Stimulated activated CD4-positive, alpha-beta T cell treated with anti-CD3 and anti-CD28 coated beads, Interleukin-2, amount 100 ng/mL, for 48 hours (primary cell): ENCODE measurements at places on chromosomes 11 and 22.
A peak's percentile ranks its signal among the peaks of the same experiment; 100 is the strongest.

DNA sequence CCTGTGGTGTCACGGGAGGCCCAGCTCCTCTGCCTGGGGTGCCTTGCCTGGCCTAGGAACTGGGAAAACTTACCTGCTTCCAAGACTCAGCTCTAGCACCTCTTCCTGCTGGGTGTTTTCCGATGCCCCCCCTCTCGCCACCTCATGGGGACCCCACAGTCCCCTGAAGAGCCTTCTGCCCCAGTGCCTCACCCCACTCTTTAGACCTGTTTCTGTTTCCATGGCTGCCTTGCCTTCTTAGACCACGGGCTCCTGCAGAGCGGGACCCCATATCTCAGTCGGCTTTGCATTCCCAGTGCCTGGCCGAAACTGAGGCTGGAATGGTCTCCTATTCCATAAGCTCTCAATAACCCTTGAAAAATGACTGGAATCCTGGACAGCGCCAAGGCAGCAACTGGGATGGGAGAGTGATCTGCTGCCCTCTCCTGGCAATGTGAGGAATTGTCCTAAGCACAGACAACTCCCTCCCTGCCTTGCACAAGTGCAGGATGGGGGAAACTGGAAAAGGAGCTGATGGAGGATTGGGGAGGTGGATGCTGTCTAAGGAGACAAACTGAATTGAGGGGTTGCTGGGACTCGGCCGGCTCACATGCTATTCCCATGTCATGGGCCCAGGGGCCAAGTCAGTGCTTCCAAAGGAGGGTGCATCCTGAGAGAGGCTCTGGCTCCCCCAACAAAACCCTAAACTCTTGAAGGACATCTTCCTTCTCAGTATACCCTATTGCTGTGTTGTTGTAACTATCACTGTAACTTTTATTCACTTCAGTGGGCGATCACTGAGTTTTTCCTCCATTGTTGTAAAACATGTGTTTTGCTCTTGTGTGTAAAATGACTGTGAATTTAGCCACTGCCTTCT is 26.6 kb upstream of the IL17RA start:
- peak; percentile 47 for DNase-seq

DNA sequence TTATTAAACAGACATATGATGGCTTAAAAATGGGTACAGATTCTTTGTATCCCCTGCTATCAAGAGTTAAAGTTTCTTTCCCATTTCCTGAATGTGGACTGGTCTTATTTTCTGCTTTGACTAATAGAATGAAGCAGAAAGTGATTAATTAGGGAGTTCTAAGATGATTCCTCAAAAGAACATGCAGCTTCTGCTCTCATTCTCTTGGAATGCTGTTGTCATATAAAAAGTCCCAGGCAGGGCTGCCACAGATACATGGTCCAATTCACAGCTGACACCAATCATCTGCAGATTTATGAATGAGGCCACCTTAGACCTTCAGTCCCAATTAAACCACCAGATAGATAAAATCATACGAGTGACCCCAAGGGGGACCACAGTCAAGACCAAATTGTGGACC is 844.5 kb upstream of the RAG2 start:
- DNase-seq = no peak

DNA sequence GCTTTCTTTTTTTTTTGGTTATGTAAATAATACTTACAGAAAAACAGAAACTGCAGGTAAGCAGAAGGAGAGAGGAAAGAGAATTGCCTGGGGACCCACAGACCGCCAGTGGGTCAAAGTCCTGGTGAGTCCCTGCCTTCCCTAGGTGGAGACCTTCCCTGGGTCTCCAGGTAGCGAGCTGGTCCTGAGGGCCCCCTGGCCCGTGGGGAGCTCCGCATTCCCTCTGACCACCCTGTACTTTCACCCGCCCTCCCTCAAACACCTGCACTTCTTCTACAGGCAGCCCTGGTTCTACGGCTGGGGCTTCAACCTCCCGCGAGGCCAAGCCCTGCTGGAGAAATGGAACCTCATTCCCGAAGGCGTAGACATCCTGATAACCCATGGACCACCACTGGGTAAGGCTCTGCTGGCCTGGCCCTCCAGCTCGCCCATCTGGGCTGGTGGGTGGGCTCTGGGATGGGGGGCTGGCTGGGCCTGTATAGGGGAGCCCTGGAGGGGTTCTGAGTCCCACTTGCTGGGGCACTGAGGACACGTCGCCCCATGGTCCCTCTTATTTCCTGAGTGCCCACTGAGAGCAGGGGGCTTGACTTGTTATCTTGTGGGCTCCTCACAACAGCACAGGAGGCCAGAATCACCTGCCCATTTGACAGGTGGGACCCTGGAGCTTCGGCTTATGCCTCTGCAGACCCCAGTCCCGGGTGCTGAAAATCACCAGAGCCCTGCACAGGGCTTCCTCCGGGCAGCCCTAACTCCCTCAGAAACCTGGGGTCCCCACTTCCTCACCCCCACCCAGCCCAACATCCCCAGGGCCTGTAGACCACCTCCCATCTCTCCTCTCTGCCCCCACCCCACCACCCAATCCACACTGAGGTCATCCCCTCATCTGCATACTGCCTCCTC is 86.4 kb downstream of the MPPED1 start:
- DNase-seq = no peak

DNA sequence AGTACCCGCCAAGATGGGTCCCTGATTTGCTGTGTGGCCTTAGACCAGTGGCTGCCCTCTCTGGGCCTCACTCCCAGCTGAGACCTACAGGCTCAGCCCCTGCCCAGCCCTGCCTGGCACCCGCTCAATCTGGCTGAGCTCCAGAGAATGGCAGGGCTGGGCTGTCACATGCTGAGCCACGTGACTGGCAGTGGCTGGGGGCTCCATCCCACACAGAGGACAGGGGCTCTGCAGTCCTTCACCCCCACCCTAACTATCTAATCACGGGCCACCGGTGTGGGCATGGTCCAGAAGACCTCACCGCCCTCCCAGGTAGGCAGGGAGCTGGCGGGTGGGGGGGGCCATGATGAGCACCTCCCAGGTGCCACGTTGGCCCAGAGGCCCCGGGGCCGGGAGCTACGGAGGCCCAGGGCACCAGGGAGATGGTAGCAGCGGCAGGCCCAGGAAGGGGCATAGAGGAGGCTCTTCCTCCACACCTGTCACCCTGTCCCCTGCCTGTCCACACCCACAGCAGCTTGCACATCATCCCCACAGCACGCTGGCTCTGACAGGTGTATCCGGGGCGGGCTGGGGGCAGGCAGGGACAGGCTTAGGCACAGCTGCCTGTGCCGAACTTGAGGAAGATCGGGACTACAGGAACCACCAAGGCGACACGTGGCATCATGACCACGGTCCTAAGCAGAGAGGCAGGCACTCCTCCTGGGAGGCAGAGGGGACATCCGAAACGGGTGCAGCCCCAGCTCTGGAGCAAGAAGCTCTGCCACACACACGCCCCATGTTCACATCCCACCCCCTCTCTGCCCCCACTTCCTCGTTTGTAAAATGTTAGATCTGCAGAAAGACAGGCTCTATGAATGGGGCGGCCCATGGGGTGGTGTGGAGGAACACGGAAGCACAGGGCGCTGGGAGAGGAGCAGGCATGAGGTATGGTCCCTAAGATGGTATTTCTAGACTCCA is 1.5 kb upstream of the ALDH3B1 start:
- DNase-seq = no peak

DNA sequence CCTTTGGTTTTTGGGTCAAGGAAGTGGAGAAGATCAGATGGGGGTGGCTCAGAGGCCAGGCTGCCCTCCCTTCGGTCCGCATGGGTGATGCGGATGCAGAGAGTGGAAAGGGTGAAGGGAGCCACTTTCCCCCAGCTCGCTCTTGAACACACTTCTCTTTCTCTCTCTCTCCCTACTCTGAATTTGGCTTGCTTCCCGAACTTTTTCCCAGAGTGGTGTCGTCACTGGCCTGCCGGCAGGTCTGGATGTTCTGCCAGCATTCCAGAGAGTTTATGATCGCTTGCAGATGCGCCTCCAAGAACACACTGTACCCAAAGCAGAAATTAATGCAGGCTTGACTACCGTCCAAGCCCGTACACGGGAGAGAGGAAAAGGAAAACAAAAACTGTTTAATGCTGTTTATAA is 103.2 kb downstream of the ZBTB16 start:
- no peak for DNase-seq

GRCh38 chr22:29625090-29625825 is 21.8 kb downstream of the NF2 start:
- no peak for DNase-seq
